Bronchial smooth muscle cell (primary cell): ENCODE measurements at places on chromosomes 16 and 17. TPM values are rescaled to one million over a fixed set of nuclear protein-coding genes. Genes with fewer than 3 reads are reported as not detected.

Gene TPPP3
- total RNA-seq = 2.0 and 8.4 TPM in 2 replicates

Gene IKZF3
- total RNA-seq = under 0.01 TPM in 1 of 2 replicates, not detected in the other

Gene CAPNS2
- 1.0 and 1.7 TPM in 2 replicates for total RNA-seq

Gene C17orf100
- 0.17 and 0.32 TPM in 2 replicates for total RNA-seq

Gene WFIKKN2
- total RNA-seq = under 0.01 and 0.16 TPM in 2 replicates

Gene LRRC36
- total RNA-seq = 0.32 TPM in 1 of 2 replicates, not detected in the other

Gene C16orf96
- total RNA-seq = under 0.01 TPM in 2 replicates

Gene CCDC200
- total RNA-seq = 0.16 TPM in 1 of 2 replicates, not detected in the other

Gene EZH1
- 13.4 and 16.7 TPM in 2 replicates for total RNA-seq

Gene GRIN2C
- total RNA-seq = 0.16 and 0.26 TPM in 2 replicates

Gene PLXDC1
- total RNA-seq = 2.4 and 3.8 TPM in 2 replicates
